Natural killer cell (primary cell): ENCODE measurements at places on chromosomes 16 and 17. TPM values are rescaled to one million over a fixed set of nuclear protein-coding genes. Genes with fewer than 3 reads are reported as not detected.

The ABI3 gene
- 82.9 TPM for total RNA-seq

The GPR139 gene
- total RNA-seq: not detected

The CFAP52 gene
- not detected for total RNA-seq

The RRAD gene
- 2.8 TPM for total RNA-seq

The CIITA gene
- total RNA-seq: 14.4 TPM

The PYY gene
- total RNA-seq: not detected

The PDP2 gene
- 10.2 TPM for total RNA-seq

The TMEM235 gene
- not detected for total RNA-seq

The C17orf78 gene
- not detected for total RNA-seq

The SOST gene
- total RNA-seq: not detected

The TNS4 gene
- 0.65 TPM for total RNA-seq

The WIPI1 gene
- total RNA-seq: 41.4 TPM

The CCL3 gene
- 547 TPM for total RNA-seq
